ENCODE measurements at places on chromosomes 11 and 22.

DNA sequence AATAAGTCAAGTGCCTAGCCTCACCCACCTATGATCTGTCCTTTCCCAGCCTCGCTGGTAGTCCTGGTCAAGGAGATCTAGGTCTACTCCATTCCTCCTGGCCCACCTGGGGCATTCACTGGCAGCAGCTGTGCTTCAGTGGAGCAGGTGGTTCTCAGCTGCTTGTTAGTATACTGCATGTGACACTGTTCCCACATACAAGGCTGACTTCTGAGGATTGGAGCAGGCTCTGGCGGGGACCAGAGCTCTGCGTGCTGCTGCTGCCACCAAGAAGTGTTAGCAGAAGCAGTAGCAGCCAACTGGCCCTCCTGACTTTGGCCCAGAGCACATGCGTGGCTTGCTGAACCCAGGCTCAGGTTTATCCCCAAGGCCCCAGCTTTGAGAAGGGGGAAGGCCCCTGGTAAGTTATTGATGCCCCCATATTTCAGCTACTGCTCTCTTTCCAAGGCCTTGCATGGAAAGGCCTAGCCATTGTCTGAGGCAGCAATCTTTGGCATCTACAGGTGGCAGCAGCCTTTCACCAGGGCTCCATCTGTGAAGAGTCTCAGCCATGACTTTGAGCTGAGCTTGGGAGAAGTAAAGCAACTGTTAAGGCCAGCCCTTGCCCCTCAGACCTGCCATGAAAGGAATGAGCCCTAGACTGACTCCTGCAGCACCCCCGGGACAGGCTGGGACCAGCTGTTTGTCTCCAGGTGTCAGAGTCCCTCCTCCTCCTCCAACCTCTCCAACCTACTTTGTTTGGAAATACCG is 26.5 kb downstream of the ARHGAP1 start:
- DNase-seq: no peak

GRCh38 chr11:110305169-110306018 is 9.0 kb upstream of the RDX start:
- DNase-seq: no peak

- no peak for DNase-seq
Measured at GRCh38 chr22:17990942-17991341, 33.4 kb downstream of the MICAL3 start.

GRCh38 chr11:104946907-104947306 is 21.5 kb downstream of the CASP4 start:
- no peak for DNase-seq

Data from activated T-helper 9 cell treated with anti-CD3 and anti-CD28 coated beads, Interleukin-2, amount 50 U/mL, for 16 hours (primary cell).